ENCODE measurements at places on chromosomes 2 and 18.

DNA sequence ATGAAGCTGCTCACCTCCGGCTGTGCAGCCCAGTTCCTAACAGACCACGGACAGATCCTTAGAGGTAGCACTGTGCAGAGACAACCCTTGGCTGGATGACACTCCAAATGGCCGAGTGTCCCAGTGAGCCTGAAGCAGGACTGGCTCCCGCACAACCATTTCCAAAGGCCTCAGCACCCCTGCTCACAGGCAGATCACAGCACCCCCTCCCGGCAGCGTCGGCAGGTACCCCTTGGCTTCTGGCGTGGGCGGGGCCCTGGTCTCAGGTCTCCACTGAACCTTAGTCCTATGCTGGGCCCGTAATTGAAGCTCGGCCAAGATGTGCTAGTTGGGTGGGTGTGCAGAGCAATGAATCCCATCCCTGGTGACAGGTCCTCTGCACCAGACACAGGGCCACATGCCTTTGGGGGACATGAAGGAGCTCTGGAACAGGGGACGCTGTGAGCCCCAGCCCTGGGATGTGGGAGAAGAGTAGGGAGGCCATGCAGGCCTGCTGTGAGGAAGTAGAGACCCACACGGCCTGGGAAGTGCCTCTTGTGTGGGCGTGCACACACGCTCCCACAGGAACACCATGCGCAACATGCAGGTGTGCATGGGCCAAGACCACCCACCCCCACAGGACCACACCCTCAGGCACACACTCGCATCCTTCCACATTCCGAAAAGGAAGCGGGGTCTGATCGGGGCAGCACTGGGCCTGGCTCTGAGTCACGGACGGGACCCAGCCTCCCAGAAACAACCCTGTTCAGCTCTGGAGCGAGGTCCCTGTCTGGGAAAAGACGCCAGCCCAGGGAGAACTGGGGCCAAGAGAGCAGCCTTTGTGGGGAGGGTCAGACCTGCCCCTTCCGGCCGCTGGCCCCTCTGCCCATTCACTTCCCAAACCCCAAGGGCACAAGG lies 2.8 kb downstream of the DUSP2 start:
- no peak for DNase-seq

DNA sequence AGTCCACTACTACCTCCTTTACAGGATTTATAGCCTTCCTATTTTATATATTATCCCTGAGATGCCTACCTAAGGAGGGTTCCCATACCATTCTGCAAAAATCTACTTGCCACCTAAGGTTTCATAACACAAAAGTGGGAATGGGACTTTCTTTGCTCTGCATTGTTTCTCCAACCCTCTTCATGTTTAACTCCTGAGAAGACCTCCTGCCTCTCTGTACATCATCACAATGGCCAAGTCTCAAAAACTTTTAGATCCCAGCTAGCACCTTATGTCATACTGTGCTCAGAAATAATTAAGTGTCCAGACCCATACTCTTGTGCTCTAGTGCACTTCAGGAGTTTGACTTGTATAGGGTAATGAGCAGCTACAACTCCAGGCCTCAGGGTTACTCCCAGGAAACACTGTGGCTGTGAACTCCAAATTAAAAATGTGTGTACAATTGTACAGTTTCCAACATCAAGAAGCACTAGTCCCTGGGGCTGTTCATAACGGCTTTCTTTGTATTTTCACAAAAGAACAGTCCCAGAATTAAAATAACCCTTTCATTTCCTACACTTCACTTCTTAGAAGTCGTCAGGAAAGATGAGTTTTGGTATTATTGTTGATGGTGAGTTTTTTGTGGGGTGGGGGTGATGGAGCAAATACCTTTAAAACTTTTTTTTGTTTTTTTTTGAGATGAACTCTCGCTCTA lies 39.4 kb downstream of the METAP1D start:
- DNase-seq: no peak

DNA sequence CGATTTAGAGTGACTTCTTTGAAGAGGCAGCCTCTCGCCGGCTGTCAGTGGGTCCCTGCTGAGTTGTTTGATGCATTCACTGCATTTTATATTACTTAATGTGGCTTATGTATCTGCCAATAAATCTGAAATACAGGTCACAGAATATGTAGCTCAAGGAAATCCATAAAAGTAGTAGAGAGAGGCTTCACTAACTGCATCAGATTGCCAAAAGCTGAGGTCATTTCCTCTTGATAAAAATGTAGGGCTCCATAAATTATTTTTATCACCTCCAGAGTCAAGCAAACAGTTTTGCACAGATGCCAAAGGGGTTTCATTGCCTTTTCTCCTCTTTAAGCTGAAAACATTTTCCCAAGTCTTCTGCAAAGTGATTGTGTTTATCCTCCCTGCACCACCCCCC lies 36.5 kb upstream of the CCDC93 start:
- DNase-seq: peak; percentile 71

DNA sequence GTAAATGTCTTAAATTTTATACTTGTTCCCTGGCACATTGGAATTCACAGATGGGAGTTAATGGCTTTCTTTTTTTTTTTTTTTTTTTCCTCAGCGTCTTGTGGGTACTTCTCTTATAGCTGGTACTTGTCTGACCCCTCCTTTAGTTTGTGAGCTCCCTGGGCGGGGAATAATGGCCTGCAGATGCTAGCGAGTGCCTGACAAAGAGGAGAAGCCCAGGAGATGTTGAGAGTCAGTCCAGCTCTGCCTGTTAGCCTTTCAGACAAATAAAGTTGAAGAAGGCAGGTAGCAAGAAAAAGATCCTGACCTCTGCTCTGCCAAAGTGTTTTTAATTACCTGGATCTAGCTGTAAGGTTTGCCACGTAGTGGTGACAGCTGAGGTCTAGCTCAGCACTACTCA lies 6.6 kb downstream of the BCL2L11 start:
- DNase-seq: no peak

GRCh38 chr2:217225596-217225995 lies 365.7 kb upstream of the TNP1 start:
- no peak for DNase-seq

DNA sequence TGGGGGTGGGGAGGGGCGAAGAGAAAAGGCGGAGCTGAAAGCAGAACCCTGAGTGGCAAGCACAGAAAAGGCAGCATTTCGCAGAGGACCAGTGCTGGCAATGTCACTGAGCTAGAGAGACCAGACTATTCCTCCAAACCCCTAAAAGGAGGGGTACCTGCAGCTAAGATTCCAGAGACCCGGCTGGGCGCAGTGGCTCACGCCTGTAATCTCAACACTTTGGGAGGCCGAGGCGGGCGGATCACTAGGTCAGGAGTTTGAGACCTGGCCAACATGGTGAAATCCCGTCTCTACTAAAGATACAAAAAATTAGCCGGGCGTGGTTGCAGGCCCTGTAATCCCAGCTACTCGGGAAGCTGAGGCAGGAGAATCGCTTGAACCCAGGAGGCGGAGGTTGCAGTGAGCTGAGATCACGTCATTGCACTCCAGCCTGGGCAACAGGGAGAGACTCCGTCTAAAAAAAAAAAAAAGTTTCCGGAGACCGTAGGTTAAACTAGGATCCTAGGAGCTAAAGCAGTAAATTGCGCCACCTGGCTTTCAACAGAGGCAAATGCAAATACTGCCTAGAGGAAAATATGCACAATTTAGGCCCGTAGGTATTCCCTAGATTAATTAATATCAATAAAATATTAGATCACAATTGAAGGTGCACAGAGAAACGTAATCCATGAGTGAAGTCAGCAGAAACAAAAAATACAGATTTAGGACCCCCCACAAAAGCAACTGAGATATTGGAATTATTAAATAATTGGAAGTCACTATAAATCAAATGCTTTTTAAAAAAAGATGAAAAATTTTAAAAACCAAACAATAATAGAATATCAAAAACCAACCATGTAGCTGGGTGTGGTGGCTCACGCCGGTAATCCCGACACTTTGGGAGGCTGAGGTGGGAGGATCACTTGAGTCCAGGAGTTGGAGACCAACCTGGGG lies 4.9 kb downstream of the UCN start:
- peak; percentile 67 for DNase-seq

- DNase-seq: peak; percentile 79
These were observed 117.3 kb downstream of the TTC27 start for GRCh38 chr2:32745191-32745590.

DNA sequence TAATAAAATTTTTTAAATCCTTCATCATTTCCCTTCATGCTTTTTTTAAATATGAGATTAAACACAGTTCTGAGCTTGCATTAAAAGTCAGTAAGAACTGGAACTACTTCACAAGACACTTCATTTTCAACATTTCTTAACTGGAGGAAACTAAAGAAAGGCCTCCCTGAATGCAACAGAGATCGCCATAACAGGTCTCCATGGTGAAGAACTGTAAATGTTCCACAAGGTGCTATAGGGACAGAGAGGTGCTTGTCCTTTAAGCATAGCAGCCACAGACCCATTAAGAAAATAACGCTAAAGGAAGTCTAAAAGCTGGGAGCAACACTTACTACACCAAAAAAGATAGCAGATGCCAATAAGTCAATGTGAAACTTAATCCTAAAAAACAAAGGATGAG lies 8.5 kb downstream of the STAM2 start:
- no peak for DNase-seq

DNA sequence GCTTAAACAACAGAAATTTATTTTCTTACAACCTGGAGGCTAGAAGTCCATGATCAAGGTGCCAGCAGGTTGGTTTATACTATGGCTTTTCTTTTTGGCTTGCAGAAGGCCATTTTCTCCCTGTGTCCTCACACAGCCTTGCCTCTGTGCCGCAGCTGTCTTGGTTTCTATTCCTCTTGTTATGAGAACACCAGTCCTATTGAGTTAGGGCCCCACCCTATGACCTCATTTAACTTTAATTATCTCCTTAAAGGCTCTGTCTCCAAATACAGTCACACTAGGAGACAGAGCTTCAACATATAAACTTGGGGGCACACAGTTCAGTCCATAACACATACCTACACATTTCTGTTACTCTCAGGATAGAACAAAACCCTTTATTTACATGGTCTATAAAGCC lies 17.3 kb upstream of the RHOB start:
- DNase-seq: no peak

GRCh38 chr2:195477248-195477995 lies 179.6 kb upstream of the SLC39A10 start:
- peak; percentile 90 for DNase-seq

DNA sequence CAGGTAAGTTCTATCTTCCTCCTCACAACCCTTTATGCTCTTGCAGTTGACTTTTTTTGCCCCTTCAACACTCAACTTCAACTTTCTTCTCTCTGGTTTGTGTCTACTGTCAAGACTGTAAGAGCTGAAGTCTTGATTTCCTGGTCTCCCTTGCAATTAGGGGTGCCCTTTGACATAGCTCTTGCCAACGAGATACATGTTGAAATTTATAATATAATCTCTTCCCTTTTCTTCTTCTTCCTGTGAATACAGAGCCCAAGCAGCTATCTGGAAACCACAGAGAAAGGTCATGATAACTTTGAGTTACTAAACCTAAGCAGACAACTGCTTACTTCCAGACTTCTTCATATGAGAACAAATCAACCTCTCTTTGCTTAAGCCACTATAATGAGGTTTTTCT lies 163.5 kb downstream of the MC4R start:
- no peak for DNase-seq

DNA sequence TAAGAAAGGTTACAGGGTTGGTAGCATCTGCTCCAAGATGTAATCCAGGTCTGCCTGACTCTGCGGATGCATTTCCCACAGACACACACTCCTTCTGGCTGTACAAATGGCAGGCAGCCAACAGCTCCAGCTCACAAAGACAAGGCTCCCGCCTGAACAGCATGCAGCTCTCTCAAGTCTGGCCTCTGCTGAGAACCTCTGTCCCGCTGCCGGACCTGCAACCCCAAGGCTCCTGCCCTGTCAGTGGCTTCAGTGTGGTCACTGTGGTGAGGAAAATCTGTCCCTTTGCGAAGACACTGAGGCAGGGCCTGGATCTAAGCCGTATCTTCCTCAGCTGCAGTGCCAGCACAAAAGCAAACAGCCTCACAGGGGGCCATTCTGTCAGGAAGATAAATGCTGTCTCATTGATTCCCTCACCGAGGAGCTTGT lies 469.3 kb upstream of the MEX3C start:
- DNase-seq: peak; percentile 52

GRCh38 chr2:102070058-102070642 lies 72.4 kb upstream of the IL1R1 start:
- peak; percentile 64 for DNase-seq

GRCh38 chr2:150127995-150128394 lies 359.5 kb downstream of the RND3 start:
- DNase-seq: peak; percentile 69

- no peak for DNase-seq
These were observed 53.4 kb upstream of the STK17B start for GRCh38 chr2:196224756-196225155.

GRCh38 chr2:200786423-200786822 lies 25.3 kb upstream of the BZW1 start:
- DNase-seq: peak; percentile 43

DNA sequence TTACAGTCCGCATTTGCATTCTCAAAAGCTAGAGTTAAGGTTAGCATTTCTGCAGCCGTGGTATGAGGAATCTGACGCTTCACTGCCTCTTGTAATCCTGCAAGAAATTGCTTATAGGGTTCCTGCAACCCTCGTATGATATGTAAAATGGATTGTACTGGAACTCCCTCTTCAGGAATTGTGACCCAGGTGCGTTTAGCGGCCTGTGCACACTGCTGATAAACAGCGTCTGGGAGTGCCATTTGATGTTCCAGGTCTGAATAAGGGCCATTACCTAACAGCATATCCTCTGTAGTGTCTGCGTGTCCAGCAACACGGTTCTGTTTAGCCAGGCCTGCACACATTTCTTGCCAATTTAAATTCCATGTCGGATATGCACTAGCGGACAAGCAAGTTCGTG lies 42.5 kb downstream of the CXCR4 start:
- DNase-seq: no peak

DNA sequence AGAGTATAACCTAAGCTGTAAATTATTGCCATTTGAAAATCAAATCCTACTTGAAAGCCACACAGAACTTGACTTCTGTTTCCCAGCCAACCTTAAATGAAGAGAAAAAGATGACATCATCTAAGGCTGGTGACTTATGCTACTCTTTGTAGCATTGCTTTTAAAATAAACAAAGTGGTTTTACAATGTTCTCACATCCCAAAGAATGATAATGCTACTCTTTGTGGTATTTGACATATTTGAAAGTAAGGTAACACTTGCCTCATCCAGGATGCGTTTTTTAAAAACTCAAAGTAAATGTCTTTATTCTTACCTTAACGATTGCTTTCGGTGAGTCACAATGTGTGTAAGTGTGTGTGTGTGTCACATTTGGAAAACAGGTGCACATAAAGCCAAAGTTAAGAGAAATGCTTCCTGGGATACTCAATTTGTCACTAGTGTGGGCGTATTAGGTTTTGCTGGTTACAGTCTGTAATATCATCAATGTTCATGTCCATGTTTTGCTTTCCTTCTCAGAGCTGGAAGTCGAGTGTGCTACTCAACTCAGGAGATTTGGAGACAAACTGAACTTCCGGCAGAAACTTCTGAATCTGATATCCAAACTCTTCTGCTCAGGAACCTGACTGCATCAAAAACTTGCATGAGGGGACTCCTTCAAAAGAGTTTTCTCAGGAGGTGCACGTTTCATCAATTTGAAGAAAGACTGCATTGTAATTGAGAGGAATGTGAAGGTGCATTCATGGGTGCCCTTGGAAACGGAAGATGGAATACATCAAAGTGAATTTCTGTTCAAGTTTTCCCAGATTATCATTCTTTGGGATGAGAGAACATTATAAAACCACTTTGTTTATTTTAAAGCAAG lies 2.6 kb downstream of the PMAIP1 start:
- DNase-seq: peak; percentile 74

- DNase-seq: no peak
These were observed 568.7 kb downstream of the METTL4 start for GRCh38 chr18:2002604-2003003.

GRCh38 chr2:72513011-72513410 lies 312.8 kb downstream of the EXOC6B start:
- no peak for DNase-seq

GRCh38 chr2:98896944-98897343 lies 39.1 kb downstream of the CRACDL start:
- DNase-seq: no peak

Measured in fibroblast of skin of right biceps (primary cell).